ENCODE measurements at places on chromosomes 11 and 22.
A peak's percentile ranks its signal among the peaks of the same experiment; 100 is the strongest.

DNA sequence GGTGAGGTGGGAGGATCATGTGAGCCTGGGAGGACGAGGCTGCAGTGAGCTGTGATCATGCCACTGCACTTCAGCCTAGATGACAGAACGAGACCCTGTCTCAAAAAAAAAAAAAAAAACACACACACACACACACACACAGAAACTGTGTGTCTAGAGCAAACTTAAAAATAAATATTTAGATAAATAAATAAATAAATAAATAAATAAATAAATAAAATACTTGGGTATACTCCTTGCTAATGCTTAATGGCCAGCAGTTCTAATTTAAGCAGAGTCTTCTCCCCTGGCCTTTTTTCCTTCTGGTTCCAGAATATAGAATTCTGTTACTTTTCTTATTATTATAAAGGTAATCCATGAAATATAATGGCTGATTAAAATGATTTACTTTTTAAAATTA lies 5.1 kb upstream of the ARL2 start:
- DNase-seq = no peak

DNA sequence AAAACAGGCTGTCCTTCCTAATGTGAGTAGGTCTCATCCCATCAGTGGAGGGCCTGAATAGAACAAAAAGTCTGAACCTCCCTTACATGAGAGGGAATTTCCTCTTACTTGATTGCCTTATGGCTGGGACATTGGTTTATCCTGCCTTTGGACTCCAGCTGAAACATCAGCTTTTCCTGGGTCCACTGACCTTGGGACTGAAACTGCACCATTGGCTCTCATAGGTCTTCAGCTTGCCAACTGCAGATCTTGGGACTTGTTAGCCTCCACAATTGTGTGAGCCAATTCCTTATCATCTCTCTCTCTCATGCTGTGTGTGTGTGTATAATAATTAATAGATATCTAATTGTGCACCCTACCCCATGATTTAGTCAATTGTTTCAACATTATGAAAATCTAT lies 375.3 kb upstream of the DDI1 start:
- no peak for DNase-seq

DNA sequence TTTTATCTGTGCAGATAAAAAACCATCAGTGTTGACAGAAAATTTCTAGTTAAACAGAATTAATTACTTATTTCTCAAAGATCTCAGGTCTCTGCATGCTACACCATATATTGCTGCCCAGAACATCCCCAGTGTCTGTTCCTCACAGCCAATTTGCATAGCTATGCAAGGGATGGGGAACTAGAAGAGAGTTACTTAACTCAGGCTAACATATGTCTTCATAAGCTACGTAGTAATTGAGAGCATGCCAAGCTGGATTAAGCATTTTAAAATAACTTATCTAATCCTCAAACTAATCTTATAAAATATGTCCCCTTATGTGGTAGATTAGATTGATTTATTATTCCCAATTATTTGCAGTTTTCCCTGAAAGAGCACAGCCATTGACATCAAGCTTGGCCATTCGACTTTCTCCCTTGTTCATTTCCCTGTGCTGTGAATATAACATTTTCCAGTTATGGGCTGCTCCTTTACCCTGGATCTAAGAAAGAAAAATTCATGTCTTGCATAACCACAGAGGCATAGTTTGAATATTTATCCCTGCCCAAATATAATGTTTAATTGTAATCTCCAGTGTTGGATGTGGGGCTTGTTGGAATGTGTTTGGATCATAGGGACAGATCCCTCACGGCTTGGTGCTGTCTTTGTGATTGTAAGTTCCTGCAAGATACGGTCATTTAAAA lies 69.1 kb downstream of the C11orf87 start:
- DNase-seq = no peak

GRCh38 chr11:1854132-1854948 lies 1.5 kb downstream of the LSP1 start:
- no peak for DNase-seq

DNA sequence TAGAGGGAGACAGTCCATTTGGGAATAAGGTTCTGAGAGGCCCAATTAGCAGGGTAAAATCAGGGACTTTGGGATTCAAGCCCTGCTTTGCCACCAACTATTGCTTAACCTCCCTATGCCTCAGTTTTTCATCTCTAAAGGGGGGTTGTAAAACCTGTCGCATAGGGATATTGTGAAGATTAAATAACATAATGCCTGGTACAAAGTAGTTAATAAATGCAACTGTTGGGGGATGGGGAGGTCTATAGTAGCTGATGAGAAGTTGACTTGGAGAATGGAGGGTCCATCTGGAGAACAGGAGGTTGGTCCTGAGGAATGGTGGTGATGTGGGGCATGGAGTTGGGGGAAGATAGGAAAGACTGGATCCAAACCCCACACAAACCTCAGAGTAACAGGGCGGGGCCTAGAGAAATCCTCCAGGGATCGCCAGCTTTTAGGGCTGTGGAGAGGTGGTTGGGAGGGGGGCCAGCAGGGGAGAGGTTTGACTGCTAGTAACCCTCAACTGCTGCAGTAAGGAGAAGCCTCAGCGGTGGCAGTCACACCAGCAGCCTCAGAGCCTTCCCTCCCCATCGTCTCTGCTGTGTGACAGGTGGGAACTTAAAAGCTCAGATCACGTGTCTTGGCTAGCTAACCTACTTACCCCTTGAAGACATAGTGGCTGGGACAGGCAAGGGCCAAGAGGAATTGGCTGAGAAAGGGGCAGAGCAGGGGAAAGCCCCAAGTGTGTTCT lies 1.1 kb upstream of the ABCG4 start:
- DNase-seq = no peak

GRCh38 chr11:118488480-118489109 lies 38.7 kb upstream of the TTC36 start:
- DNase-seq = peak; percentile 86

DNA sequence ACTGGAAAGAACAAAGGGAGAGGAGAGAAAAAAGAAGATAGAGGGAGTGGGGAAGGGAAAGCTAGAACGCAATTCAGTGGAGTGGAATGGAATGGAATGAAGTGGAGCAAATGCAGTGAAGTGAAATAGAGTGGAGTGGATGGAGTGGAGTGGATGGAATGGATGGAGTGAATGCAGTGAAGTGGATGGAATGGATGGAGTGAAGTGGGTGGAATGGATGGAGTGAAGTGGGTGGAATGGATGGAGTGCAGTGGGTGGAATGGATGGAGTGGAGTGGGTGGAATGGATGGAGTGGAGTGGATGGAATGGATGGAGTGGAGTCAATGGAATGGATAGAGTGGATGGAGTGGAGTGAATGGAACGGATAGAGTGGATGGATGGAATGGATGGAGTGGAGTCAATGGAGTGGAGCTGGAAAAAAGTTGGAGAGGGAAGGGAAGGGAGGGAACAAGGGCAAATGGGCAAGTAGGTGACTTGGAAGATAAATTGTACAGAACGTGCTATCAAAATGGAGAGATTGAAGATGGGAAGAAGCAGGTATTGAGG lies 13.9 kb downstream of the IFITM10 start:
- DNase-seq = no peak

GRCh38 chr11:120431633-120432032 lies 79.9 kb upstream of the GRIK4 start:
- peak; percentile 62 for DNase-seq

GRCh38 chr11:124943254-124943616 lies 7.4 kb upstream of the HEPACAM start:
- DNase-seq = no peak

- DNase-seq = no peak
These were observed 83.9 kb downstream of the AMOTL1 start for GRCh38 chr11:94851864-94852636.

GRCh38 chr11:88337181-88337986 lies at the start of gene CTSC:
Gene CTSC, minus strand, starts transcription at chr11:88337736. Its CDS starts 64 bp downstream, at chr11:88337672.
- peak; percentile 93 for DNase-seq

DNA sequence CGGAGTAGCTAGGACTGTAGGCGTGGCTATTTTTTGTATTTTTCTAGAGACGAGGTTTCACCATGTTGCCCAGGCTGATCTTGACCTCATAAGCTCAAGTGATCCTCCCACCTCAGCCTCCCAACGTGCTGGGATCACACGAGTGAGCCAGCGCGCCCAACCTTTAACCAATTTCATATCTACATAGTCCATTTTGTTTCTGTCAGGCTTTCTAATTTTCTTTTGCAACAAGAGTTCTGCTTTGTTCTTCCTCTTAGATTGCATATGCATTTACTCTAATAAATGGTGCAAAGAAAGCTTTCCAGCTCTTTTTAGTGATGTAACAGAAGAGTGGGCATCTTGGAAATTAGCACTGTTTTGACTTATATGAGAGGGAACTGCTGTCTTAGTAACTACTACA lies 13.3 kb downstream of the RTN3 start:
- DNase-seq = no peak

GRCh38 chr22:20955548-20955947 lies 11.5 kb upstream of the AIFM3 start:
- DNase-seq = no peak

- DNase-seq = peak; percentile 93
These were observed 6.8 kb downstream of the SLN start for GRCh38 chr11:107705027-107705426.

GRCh38 chr11:95923728-95924413 lies at the start of gene MTMR2:
Gene MTMR2, minus strand, starts transcription at chr11:95924107. Its CDS starts 153 bp downstream, at chr11:95923954.
- DNase-seq = peak; percentile 82

DNA sequence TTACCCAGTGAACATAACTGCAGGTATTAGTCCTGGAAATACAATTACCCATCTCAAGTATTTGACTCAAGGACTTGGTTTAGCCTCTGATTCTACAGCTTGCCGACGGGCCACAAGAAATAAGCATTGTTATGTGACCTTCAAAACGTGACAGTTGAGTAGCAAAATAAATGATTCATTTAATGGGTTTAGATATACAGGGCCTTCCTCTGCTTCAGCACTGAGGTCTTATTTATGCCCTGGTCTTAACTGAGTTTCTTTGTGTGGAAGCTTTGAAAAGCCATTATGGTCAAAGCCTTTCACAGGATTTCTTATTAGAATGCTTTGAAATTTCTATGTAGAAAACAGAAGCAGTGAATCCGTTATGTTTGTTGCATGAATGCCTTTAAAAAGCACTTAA lies 899.2 kb upstream of the API5 start:
- no peak for DNase-seq

DNA sequence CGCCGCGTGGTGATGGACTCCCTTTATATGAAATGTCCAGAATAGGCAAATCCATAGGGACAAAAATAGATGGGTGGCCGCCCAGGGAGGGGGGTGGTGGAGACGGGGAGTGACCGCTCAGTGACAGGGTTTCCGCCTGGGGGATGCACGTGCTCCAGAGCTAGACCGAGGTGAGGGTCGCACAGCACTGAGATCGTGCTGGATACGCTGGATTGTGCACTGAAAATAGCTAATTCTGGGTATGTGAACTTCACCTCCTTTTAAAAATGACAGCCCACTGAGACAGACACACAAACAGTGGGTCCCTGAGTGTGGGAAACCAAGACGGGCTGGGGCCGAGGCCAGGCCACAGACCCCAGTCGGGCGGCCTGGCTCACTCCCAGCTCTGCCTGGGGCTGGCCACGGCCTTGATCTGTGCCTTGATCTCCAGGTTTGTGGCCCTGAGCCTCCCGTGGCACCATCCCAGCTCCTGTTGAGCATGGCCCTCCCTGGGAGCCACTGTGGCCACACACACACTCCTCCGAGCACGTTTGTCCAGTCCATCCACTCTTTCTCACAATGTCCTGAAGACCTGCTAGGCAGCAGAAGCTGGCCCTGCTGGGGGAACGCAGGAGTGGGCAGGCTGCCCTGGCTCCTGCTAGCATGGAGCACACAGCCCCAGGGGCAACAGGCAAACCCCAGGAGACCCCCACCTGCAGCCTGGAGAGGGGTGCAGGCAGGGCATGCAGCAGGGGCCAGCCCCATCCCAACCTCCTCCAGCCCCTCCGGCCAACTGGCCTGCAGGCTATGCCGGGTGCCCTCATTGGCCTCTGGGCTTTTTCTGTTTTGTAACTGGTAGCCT lies 41.0 kb upstream of the TH start:
- DNase-seq = no peak

- DNase-seq = no peak
These were observed 1032.8 kb downstream of the BRD1 start for GRCh38 chr22:48794906-48795305.

DNA sequence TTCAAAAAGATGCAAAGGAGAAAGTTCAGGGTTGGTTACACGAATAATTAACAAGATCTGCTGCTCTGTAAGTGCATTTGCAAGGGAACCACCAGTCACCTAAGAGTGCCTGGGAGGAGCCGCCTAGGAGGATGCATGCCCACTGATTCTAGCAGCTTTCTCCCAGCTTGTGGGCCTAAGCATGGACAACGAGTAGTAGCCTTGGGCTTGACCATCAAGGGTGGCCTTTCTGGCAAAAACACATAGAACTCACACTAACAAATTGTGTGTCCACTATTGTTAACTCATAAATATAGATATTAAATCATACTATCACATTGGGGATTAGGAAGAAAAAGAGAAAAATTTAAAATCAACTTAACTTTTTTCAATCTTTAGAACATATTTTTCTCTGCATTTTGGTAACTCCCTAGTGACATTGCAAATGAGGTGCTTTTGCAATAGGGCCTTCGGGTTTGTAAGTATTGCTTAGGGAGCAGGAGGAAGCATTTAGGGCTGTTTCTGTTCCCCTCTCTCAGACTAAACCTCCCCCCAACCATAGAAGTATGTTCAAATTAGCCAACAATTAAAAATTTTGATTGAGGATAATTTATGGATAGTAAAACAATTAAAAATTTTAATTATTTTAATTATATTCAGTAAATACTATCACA lies 57.3 kb upstream of the CEP295 start:
- no peak for DNase-seq

- DNase-seq = no peak
These were observed 9.0 kb upstream of the JAML start for GRCh38 chr11:118233850-118234249.

DNA sequence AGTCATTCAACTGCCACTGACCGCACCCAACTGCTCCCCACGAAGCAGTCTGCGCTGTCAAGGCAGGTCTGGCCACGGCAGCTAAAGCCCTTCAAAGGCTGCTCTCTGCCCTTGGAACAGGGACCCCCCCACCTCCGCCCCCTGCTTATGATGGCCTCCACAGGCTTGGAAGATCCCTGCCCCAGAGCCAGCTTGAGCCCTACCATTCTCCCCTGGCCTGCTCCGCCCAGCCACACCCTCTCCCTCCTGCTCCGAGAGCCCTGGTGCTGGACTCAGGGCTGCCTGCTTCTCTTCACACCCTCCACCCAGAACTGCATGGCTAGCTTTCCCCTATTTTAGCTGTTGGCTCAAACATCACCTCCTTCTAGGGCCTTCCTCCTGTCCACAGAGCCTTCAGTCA lies 19.0 kb downstream of the ZMAT5 start:
- DNase-seq = no peak

GRCh38 chr11:134027671-134028070 lies 41.2 kb upstream of the JAM3 start:
- no peak for DNase-seq

- no peak for DNase-seq
These were observed 4.1 kb downstream of the SUN2 start for GRCh38 chr22:38751422-38752346.

DNA sequence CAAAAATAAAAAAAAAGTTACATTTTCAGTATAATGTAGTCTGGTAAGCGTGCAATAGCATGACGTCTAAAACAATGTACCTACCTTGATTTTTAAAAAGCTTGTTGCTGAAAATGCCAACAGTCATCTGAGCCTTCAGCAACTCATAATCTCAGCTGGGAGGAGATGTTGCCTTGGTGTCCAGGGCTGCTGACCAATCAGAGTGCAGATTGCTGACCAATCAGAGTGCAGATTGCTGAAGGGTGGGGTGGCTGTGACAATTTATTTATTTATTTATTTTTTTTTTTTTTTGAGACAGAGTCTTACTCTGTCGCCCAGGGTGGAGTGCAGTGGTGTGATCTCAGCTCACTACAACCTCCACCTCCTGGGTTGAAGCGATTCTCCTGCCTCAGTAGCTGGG lies 17.8 kb downstream of the ZBED4 start:
- no peak for DNase-seq

Measured in cardiac fibroblast (primary cell).